ENCODE measurements at places on chromosomes 3 and 15.
A peak's percentile ranks its signal among the peaks of the same experiment; 100 is the strongest.

- no peak for DNase-seq
Observed at GRCh38 chr3:122215592-122216298, 32.3 kb downstream of the CASR start.

GRCh38 chr15:94272251-94272898 lies 41.0 kb downstream of the MCTP2 start:
- DNase-seq: no peak

DNA sequence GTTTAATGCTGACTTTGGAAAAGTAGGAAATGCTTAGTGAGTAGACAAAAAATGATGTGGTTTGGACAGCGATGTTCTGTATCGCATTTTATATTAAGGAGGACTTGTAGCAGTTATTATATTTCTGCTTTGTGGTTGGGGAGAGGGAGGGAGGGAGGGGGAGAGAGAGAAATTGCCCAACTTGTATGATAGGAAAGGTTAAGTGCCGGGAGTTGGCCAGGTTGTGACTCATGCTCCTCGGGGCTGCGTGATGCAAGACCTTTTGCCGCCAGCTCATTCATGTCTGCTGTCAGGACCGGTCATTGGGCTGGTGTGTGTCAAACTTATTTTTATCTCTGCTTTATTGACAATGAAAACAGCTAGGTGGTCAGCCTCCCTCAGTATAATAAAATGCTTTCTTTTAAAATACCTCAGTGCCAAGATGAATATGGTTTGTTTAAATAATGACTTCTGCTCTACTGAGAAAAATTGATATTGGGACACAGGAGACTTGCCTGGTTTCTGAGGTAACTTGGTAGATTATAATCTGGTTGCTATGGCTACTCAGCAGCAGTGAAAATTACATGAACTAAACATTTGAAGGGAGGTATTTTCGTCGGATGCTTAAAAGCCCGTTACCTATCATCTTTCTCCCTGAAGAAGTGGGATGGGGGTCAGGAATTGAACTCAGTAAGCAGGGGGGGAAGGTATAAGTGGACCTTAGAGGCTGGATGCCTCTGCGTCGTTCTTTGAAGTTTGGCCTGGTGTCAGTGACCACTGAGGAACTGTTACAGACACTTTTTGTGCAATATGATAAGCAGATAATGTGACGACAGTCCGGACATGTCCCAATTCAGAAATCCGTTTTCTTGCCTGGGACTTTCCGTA lies 90.7 kb downstream of the FNDC3B start:
- DNase-seq: peak; percentile 97

DNA sequence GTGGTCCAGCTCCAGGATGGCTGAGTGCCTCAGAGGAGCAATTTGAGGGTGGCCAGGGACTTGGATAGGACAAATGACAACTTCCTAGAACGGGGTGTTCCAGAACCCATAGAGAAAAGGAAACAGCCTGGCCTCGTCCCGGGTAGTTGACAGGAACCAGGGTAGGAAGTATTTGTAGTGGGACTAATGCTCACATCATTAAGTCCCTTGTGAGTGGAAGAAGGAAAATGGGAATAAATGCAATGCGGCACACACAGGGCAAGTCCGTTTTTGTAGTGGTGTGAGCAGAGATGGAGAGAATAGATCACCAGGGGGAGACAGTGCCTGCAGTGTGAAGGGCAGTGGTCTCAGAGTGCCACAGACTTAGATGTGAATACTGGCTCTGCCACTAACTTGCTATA lies 19.6 kb downstream of the TIMP4 start:
- DNase-seq: peak; percentile 72

- DNase-seq: no peak
Observed at GRCh38 chr3:156637480-156638022, 36.8 kb upstream of the TIPARP start.

- no peak for DNase-seq
Observed at GRCh38 chr15:29813009-29813408, 9.3 kb downstream of the TJP1 start.

GRCh38 chr3:12780751-12781150 lies 15.7 kb upstream of the CAND2 start:
- DNase-seq: no peak

All from fibroblast of skin of scalp (primary cell).